ENCODE measurements at places on chromosomes 16 and 17.
A peak's percentile ranks its signal among the peaks of the same experiment; 100 is the strongest.

DNA sequence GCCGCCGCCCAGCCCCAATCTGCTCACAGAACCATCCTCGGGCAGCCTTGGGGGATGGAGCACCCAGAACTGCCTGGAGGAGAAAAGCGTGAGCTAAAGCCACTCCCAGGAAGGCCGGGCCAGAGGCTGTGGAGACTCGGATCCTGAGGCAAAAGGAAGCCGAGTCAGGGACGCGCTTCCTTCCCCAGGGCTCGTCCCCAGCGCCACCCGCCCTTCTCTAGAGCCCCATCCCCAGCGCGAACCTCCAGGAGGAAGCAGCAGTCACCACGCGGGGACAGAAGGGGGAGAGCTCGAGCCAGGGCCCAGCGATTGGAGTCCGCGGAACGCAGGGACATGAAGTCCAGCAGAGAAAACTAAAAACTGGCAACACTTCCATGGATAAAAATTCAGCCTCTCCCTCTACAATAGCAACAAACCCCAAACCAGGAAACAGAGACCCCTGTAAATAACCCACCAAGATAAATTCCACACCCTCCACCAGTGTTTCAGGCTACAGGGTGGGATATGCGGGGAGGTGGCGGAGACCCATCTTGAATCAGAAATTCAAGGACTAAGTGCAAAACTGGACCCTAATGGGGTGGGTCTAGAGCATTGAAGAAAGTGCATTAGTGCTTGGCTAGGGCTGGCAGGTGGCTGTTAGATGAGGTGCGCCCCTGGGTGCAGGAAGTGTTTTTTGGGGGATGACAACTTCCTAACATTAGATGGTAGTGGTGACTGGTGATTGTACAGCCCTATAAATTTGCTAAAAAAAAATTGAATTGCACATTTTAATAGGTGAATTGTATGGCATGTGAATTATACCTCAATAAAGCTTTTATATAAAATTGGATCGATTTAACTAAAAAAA, 116.1 kb upstream of the METRNL start:
- peak; percentile 79 for DNase-seq

- no peak for DNase-seq
These were observed 66.3 kb upstream of the CDH8 start for GRCh38 chr16:62102588-62102987.

DNA sequence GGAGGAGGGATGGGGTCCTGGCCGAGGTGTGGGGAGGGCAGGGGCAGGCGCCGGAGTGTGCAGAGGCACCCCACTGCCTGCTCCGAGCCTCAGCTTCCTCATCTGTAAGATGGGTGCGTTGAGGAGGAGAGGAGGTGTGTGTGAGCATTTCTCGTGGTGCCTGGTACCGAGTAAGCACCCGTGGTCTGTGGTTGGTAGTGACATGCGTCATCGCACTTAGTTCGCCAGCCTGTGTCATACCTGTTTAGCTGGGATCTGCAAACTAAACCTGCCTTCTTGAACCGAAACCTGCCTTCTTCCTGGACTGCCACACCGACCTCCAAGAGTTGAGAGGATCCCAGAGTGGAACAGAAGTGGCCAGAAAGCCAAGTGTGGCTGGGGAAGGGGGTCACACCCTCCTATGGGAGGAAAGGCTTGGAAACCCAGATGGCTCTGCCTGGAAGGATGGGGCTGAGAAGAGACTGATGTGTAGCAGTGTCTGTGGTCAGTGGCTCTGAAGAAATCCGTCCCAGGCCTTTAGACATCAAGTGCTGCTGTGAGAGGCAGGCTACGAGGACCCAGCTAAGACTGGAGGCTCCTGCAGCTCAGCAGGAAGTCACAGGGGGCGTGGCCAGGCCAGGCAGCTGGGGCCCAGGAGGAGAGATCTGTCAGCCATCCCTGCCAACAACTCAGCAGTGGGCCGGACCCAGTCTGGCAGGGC, 162.6 kb upstream of the PLCG2 start:
- peak; percentile 64 for DNase-seq

GRCh38 chr17:72635034-72635635, 457.4 kb downstream of the SLC39A11 start:
- DNase-seq = no peak

- DNase-seq = no peak
These were observed 4.1 kb upstream of the PITPNA start for GRCh38 chr17:1566505-1567199.

DNA sequence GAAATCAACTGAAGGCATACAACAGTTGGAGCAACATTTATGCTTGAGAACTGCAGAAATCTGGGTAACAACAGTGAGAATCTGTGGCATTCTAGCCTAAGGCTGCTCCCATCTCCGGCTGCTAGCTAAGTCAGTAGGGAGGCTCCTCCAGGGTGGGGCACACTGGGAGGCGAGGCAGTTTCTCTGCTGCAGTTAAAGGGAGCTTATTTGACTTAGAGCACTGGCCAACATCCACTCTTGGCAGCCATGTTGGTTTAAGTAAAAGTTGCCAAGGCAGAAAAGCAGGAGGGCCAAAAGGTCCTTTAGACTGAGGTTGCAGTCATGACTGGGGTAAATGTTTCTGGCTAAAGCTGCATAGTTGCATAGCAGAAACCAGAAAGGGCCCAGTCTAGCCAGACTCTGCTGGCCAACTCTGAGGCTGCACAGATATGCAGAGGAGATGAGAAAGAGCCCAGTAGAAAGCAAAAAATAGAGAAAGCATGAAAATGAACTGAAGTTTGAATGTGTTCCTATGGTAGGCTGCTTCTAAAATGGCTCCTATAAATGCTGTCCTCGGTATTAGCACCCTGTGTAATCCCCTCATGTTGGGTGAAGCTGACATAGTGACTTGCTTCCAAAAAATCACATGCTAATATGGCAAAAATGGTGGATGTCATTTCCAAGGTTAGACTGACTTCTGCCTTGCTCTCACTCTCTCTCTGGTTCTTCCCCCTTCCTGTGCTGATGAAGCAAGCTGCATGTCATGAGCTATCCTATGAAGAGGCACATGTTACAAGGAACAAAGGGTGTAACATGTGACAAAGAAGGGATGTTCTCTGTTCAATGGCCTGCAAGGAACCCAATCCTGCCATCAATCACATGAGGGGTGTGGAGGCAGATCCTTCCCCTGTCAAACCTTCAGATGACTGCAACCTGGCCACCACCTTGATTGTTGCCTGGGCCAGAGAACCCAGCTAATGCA, 3.7 kb upstream of the C16orf78 start:
- DNase-seq = no peak

- peak; percentile 52 for DNase-seq
These were observed 313.3 kb upstream of the XYLT1 start for GRCh38 chr16:17784073-17784472.

- no peak for DNase-seq
These were observed 2.1 kb upstream of the KANSL1 start for GRCh38 chr17:46195217-46195855.

DNA sequence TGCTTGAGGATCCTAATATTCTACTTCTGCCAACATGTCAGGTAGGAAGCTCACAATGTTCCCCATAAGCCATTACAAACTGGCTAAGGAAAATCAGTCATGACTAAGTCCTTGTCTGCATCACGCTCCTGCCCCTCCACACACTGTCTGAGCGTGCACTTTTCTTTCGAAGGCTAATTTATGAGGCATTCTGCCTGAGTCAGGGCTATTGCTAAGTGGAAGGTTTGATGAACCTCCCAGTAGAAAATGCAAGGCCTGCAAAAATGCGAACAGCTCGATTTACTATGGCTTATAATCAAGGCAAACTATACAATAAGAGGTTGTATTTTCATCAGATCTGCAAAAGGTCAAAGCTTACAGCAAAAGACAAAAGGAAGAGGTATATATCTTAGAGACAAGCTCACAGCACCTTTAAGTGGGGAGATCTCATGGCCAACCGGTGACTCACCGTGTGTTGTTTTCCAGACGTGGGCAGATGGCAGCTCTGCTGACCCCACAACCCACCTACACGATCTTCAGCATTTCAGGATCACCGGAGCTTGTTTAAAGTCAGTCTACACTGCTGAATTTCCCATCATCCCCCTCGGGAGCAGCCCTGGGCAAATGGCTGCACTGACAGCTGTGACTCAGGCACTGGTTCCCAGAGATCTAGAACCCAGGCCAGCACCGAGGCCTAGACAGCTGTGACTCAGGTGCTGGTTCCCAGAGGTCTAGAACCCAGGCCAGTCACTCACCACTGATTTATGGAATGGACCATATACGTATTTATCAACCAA, 26.1 kb downstream of the MEAK7 start:
- peak; percentile 61 for DNase-seq

GRCh38 chr16:56608876-56609462, 585 bp downstream of the MT2A start:
- peak; percentile 21 for DNase-seq

GRCh38 chr17:260031-260791, 78.8 kb upstream of the DOC2B start:
- DNase-seq = no peak

DNA sequence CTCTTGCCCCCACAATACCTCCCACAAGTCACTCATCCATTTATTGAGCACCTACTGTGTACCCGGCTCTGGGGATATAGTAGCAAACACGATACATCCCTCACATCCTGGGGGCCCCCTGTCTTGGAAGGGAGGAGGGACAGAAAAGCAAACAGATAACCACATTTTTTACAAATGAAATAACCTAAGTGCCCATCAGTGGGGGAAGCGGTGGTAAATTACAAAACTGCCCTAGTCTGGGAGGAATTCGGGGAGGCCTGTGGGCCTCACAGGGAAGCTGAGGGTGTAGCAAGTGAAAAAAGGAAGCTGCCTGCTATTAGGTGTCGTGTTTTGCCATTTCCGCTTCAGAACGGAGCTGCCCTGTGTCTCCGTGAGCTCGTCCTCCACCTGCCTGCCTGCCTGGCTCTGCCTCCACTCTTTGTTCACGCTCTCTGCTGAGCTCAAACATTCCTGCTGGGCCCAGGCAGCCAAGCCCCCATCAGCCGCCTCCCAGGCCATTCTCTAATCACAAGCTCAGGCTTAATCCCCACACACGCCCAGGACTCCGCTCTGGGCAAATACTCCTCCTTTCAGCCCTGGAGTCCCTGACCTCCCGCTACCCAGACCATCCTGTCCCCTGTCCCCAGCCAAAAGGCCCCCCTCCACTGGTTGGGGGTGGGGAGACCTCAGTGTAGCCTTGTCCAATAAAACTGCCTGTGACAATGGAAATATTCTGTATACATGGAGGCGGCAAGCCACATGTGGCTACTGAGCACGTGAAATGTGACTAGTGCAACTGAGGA, 10.2 kb upstream of the SEC14L5 start:
- DNase-seq = no peak

DNA sequence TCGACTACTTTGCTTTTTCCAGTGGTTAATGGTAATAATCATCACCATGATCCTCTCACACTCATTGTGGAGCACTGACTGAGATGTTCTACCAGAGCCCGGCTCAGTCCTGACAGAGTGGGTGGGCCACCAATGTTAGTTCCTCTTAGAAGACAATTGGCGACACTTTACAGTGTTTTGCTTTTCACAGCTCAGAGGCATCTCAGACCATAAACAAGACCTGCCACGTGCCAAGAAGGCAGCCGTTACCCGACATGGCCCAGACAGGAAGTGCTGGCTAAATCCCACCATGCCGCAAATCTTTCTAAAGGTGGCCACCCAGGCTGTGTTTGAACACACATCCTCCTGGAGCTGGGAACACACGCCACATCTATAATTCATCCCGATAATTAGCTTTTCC, 103.7 kb downstream of the XYLT1 start:
- DNase-seq = no peak

DNA sequence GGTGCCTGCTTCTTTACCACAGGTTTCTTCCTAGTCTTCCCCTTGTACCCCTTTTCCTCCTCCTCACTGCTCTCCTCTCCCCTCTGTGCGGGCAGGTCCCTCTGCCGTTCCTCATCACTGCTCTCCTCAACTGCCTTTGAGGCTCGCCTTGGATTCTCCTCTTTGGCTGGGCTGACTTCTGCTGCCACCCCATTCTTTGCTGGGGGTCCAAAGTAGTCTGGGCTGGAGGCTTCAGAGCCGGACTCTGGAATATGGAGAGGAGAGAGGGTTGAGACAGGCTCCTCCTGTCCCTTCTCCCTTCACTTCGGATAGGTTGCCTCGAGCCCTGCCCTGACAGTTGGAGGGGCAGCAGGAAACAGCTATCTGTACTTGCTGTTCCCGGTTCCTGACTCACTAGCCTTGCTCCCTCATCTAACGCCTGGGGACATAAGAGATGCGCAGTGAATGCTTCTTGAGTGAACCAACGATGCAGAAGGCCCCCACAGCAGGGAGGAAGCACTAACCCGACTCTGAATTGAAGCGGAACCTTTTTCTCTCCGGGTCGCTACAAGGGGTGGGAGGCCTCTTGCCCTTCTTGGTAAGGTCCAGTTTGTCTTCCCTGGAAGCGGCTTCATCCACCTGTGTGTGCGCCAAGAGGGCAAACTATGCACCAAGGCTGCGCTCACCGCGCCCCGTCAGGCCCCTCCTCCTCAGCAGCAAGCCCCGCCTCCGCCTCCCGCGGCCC, 655 bp downstream of the HIRIP3 start:
- DNase-seq = peak; percentile 37

GRCh38 chr16:12172343-12172742, 195.8 kb downstream of the SNX29 start:
- DNase-seq = no peak

DNA sequence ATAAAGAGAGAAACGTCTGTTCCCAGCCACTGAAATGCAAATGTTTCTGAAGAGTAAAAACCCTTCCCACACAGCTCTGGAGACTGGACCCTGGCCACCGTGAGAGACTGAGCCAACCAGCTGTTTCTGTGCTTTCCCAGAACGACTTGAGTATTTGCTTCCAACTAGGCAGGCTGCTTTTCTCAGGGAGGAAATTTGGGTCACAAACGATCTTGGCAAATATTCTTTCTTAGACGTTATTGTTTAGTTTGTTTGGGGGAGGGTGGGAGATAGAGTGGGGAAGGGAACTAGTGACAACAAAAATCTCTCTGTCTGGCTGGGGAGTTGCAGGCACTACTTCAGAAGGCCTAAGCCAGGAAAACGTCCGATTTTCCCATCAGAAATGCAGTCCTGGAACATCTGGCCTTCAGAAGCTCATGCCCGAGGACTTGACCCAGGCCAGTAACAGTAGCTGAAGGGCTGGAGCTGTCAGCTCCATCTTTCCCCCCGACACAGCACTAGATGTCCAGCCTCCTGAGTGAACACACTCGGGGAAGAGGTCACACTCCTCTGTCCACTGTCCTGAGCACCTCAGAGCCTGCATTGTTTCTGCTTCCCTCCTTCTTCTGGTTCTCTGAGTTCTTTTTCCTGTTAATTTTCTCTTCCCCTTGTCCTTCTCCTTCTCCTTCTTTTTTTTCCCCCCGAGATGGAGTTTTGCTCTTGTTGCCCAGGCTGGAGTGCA, 4.0 kb downstream of the CCDC92B start:
- no peak for DNase-seq

- DNase-seq = no peak
These were observed 6.3 kb upstream of the KCNG4 start for GRCh38 chr16:84245956-84246678.

Data from fibroblast of the aortic adventitia (primary cell).